Activated CD4-positive, alpha-beta T cell treated with anti-CD3 and anti-CD28 coated beads for 48 hours (primary cell): ENCODE measurements at places on chromosomes 5 and 9.

GRCh38 chr5:55123365-55123764 lies 20.9 kb downstream of the GZMA start:
- no peak for DNase-seq

GRCh38 chr5:173318881-173319620 lies 9.2 kb downstream of the STC2 start:
- DNase-seq, result no peak

GRCh38 chr5:101531026-101531425 lies 627.9 kb upstream of the ST8SIA4 start:
- no peak for DNase-seq

DNA sequence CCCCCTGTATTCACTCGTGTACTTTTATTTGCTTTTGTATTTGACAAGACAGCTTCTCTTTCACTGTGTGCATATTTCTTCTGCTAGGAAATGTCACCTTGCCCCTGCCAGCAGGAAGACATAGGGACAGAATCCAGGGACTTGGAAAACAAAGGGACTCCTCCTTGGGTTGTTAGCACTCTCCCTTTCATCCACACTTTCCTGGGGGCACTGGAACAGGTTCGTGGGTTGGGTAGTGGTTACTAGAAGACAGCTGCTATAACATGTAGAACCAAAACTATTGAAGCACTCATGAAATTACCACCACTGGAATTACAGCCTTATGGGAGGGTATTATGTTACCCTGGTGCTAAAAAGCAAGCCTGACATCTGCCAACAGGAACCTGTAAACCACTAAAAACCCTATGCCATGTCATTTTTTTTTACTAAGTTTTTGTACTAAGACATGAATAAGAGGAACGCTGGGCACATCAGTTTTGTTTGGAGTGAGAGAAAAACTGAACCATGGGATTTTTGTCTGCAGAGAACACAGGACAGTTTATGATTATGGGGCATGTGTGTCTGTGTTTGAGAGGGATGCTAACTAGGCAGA lies 4.7 kb upstream of the CCL28 start:
- DNase-seq, result no peak

DNA sequence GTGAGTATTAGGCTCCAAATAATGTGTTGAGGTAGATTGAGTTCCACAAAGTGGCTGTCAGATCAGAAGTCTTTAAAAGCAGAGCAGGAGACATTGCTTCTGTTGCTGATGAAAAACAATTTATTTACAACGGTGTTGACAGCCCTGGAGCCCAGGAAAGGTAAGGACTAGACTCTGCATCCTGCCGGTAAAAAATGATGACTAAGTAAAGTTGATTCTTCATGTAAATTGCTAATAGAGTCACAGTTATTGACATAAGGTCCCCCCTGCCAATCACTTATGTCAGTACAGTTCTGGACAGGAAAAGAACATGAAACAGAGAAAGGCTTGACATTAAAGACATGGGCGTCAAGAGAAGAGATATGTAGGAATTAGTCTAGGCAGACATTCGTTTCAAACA lies 552.5 kb downstream of the HTR1A start:
- no peak for DNase-seq
